ENCODE measurements at places on chromosomes 7 and 10.

- peak; percentile 35 for DNase-seq
Measured at GRCh38 chr7:42292991-42293521, 56.0 kb upstream of the GLI3 start.

DNA sequence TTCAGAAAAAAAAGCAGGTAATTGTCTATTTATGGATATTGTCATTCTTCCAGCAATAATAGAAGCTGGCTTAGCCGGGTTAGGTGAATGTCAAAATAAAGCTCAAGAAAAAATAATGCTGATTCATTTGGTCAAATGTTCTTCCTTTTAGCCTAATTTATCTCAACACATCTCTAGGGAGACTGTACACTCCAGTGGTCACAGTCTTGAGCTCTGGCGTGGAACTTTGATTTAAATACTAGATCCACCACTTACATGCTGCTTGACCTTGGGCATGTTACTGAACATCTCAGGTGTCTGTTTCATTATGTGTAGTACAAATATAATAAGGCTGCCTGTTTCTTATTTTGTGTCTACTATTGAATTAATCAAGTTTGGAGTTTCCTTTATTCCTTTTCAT, 22.0 kb downstream of the PRTFDC1 start:
- DNase-seq, result no peak

GRCh38 chr10:114021154-114021553, 22.5 kb upstream of the ADRB1 start:
- DNase-seq, result no peak

DNA sequence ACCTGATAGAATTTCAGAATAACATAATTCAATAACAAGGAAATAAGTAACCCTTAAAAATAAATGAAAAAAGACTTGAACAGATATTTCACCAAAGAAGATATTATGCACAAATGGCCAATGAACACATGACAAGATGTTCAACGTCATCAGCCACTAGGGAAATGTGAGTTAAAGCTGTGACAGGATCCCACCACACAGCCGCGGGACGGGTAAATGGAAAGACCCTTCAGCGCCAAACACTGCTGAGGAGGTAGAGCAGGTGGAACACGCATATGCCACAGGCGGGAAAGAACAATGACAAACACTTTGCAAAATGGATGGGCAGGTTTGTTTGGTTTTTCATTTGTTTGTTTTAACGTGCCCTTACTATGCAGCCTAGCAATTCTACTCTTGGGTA, 86.1 kb upstream of the RNF32 start:
- DNase-seq, result peak; percentile 49

DNA sequence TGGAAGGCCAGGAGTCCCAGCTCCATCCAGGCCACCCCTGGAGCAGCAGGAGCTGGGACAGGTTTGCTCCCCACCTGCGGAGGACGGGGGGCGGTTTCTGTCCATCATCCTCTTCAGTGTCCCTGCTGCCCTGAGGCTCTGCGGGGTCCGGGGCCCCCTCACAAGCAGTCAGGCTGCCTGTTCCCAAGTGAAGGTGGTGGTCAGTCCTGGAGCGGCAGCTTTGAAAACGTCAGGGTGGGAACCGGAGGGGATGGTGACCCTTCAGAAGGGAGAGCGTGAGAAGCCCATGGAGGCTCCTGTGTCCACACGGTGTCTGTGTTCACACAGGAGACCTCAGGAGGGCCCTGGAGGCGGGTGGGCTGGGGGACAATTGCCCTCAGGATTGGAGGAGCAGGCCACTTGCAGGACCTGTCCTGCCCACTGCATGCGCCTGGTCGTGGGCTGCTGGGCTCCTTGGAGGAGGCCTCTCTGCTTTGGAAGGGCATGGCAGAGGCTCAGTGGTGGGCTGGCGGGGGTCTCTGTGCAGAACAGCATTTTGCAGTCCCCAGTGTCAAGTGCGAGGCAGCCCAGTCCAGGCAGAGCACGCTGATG, 49.3 kb upstream of the INPP5A start:
- no peak for DNase-seq

DNA sequence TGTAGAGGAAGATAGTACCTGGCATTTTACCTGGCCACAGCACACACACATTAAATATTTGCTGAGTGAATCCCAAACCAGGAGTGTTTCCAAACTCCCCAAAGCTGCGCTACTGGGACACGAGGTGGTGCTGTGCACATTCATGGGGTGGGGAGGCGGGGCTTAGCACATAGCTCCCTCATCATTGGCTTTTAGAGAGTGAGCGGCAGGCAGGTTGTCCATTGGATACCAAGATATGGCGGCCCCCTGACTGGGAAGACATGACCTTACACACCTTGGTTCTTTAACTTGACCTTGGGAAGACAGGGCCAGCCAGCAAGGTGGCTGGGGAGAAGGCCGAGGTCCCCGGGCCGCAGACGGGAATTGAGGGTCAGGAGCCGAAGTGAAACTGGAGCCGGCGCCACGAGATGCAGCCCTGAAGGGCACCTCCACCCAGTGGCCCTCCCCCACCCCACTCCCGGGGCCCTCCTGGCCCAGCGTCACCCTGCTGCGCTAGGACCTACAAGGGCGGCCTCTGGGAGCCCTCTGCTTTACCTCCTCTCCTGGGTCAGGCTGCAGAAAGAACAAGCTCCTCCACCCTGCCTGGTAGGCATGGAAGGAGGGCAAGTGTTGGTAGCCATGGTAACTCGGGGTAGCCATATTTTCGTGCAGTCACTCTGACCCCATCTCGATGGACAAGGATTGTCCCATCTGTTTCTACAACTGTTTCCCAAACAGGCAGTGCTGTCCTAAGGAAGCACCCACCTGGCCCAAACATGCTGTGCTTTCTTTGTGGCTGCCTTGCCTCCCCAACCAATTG, 24.0 kb downstream of the TMEM176A start:
- peak; percentile 8 for DNase-seq

GRCh38 chr10:77080361-77081027, 557.1 kb downstream of the KCNMA1 start:
- no peak for DNase-seq

- DNase-seq, result no peak
Measured at GRCh38 chr7:74405899-74406512, 47.7 kb upstream of the GTF2IRD1 start.

DNA sequence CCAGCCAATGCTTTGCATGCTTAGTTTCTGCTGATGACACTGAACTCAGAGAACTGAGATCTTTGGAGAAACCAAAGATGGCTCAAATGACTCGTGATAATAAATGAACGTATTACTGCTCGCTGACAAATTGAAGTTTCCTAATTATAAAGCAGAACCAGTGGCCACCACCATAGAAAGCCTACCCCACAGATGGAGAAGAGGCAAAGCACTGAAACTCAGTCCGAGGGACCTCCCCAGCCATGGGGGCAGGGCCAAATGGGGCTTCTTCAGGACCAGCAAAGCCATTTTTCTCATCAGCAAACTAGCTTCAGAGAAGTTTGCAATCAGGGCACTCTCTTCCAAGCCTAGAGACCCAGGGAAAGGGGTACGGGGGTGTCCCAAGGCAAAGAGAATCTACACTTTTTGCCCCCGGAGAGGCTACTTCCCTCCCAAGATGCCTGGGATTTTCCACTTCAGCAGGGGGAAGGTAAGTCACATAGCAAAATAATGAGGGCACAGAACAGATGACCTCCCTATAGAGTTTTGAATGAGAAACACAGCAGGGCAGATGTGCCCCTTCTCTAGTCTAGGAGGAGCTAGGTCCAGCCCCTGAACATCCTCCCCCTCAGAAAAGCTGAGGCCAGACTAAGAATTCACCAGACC, 4.3 kb upstream of the IL6 start:
- DNase-seq, result no peak

- DNase-seq, result no peak
Measured at GRCh38 chr10:66680886-66681285, 244.9 kb upstream of the LRRTM3 start.

DNA sequence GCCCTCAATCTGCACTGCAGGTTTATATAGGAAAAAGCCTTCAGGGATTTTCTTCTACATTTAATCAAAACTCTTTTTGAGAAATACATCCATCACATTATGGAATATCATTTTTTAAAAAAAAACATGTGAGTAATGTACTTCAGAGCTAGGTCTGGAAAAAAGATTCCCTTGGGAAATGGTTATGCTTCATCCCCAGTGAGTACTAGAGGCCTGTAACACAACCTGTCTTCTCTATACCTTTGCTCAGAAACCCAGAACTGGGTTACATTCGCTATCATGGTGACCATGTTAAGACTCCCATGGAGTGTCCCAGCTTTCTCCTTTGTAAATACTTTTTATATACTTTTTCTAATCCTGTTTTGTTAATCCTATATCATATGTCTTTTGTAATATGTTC, 186.9 kb downstream of the LRRTM3 start:
- DNase-seq, result no peak

- DNase-seq, result no peak
Measured at GRCh38 chr7:155810770-155811559, 1.3 kb downstream of the SHH start.

DNA sequence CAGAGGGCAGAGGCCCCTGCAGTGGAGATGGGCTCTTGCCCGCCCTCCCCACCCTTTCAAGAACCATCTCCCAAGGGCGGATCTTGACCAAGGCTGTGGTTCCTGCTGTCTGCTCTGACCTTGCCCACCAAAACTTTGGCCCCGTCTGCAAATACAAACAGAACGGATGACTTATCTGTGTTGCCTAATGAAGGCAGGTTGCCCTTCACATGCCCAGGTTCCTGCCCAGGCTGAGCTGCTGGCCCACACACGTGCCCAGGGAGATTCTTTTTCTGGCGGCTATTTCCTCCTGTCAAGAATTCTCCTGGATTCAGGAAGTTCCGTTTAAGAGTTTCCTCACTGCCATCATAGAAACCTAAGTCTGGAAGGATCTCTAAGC, 78.3 kb downstream of the PROSER2 start:
- DNase-seq, result no peak

DNA sequence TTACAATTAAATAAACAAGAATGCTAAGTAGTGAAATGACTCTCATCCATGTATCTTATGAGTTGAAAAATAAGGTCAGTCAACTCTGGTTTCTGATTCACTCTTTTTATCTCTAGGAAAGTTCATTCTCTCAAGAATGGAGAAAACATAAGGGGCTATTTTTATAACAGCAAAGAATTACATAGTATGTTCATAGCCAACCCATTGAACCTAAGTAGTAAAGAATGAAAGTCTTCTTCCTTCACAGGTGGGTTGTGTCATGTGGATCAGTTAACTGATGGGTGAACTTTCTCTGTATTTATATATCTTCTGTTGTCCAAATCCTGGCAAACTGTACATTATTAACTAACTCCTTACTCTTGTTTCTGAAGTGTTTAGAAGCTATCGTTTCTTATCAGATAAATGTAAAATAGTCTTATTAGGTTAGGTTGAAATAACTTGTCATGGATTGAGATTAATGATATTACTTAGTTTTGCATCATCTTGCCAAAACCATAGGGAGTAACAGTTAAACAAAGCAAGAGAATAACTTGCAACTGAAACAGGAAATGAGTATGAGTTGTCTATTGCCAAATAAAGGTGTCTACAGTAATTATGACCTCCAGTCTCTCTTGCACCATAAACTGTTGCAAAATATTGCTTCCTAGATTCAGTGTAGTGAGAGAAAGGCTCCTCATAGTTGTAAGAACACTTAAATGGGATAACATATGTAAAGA, 86.8 kb downstream of the ANKRD7 start:
- no peak for DNase-seq

DNA sequence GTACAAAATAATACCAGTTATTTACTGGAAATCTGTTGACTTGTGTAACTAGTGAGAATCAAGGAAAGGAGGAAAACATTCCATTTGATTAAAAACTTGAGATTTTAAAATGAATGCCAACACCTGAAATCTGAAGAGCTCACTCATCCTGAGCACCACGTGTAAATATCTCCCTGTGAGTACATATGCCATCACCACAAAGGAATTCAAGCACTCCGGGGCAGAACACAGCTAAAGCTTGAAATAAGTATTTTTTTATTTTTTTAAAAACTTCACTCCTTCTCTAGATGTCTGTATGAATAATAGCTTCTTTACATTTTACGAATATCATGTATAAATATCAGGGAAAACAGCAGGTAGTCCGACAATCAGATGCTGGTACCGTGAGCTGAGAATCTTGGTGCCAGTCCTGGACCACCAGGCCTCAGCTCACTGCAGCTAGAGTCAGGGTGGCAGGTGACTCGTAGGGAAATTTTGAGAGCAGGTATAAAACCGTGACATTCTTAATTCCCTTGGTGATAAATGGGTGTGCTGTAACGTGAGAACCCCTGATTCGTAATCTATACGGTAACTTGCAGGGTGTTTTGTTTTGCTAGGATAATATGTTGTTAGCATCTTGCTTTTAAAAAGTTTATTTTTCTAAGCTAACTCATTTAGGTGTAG, 12.7 kb downstream of the LMTK2 start:
- no peak for DNase-seq

DNA sequence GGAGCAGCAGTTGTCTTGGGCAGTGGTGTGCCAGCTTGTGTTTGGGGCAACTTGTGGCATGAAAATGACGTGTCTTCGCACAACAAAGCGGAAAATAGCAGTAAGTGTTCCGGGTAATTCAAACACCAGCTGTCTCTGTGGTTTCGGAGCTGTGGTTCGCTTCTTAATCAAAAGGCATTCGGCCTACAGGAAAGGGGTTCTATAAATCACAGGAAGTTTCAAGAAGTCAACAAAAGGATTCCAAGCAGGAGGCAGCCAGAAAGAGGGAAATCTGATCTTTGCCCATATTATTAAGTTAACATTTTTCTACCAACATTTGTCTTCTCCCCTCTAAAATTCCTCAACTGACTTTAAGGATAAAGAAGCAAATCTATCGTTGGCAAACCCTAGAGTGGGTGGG, 353.4 kb downstream of the FGFR2 start:
- no peak for DNase-seq

DNA sequence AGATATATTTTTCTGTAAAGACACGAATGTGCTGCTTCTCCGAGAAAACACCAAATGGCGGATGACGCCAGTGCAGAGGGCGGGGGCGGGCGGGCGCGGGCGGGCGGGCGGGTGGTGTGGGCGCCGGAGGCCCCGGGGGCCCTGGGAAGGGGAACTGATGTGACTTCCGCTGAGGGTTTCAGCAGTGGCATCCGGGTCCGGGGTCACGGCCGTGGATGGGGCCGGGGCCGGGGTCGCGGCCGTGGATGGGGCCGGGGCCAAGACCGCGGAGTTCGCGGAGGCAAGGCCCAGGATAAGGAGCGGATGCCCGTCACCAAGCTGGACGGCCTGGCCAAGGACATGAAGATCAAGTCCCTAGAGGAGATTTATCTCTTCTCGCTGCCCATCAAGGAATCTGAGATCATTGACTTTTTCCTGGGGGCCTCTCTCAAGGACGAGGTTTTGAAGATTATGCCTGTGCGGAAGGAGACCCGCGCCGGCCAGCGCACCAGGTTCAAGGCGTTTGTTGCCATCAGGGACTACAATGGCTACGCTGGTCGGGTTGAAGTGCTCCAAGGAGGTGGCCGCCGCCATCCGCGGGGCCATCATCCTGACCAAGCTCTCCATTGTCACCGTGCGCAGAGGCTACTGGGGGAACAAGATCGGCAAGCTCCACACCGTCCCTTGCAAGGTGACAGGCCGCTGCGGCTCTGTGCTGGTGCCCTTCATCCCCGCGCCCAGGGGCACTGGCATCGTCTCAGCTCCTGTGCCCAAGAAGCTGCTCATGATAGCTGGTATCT, 20.3 kb upstream of the IGF2BP3 start:
- no peak for DNase-seq

All from T47D (cell line).